ENCODE measurements at places on chromosomes 5 and 9.

DNA sequence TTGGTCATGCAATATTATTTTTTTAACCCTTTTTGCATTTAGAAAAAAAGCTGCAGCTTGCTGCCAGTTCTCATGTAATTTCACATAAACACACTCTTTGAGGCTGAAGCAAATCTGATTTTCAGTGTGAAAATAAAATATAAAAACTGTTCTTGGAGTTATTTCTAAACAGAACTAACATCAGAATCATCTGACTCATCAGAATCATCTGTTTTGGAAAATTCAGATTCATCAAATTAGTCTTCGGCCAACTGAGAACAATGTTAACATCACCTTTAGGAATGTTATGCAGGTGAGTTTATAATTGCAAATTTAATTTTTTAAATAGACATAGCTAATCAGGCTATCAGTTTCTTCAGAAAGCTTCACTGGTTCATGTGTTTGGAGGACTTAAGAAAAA is 45.3 kb downstream of the ZCCHC7 start:
- DNase-seq: no peak

DNA sequence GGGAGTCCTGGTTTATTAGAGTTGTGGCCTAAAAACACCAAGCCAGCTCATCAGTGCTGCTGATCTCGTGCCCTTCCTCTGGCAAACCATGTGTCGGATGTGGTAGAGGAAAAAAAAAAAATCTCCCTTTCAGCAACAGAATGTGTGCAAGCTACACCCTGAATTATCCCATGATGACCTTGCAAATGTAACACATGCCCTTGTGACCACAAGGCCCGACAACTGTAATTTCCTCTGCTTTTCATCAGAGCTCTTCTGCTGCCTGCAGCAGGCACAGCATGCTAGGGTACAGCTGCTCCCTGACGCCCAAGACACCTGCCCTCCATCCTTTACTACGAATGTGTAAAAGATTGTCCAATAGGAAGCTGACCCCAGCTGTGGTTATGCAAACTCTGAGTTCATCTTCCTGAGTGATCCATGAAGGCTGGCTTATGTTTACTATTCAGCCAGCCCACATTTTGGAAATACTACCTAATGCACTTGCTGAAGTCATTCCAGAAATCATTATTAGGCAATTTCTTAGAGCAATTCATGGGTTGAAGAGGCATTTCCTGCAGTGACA is 14.6 kb upstream of the BNC2 start:
- DNase-seq: peak; percentile 26

DNA sequence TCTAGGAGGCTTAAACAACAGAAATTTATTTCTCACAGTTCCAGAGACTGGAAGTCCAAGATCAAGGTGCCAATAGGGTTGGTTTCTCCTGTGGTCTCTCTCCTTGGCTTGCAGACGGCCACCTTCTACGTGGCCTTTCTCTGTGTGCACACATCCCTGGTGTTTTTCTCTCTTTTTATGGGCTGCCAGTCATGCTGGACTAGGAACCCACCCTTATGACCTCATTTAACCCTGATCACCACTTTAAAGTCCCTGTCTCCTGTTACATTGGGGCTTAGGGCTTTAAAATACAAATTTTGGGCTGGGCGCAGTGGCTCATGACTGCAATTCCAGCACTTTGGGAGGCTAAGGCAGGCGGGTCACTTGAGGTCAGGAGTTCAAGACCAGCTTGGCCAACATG is 157.1 kb downstream of the TLE1 start:
- DNase-seq: no peak

GRCh38 chr5:110965773-110966581 is 105.5 kb upstream of the TSLP start:
- no peak for DNase-seq

- no peak for DNase-seq
Measured at GRCh38 chr5:104540448-104540847, 977.9 kb upstream of the NUDT12 start.

GRCh38 chr5:109601736-109602135 is 88.0 kb upstream of the MAN2A1 start:
- no peak for DNase-seq

- no peak for DNase-seq
Measured at GRCh38 chr9:30935730-30936129, 1448.7 kb upstream of the ACO1 start.

GRCh38 chr5:14202462-14202861 is 59.3 kb downstream of the TRIO start:
- DNase-seq: no peak

GRCh38 chr5:168740811-168741213 is 161.6 kb upstream of the PANK3 start:
- DNase-seq: no peak

DNA sequence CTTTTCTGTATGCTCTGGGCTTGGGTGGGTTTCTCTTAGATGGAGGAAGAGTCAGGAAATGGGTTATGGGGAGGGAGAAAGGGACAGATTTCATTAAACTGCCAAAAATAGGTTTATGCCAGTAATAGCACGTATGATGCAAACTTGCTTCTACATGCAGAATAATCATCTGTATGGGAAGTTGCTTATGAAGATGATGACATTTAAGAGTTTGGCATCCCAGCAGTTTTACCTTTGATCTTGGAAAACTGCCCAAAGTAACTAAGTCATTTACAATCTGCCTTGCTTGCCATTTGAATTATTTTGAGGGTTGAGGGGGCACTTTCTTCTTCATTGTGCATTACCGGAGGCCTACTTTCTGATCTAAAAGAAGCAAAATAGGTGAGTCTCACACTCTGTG is 282.9 kb upstream of the ANKRD55 start:
- no peak for DNase-seq

- no peak for DNase-seq
Measured at GRCh38 chr5:75510417-75510835, 1.0 kb downstream of the CERT1 start.

DNA sequence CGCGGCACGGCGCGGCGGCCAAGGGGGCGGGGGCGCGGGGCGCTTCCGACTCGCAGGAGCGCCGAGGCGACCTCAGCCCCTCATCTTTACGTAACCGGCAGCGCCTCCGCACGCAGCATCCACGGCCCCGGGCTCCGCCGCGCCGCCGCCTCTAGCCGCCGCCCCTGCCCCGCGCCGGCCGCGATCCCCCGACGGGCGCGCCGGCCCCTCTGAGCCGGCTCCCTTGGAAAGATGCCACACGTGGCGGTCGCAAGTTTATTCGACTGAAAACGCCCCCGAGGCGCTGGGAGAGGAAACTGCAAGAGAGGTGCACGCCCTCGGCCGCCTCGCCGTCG is 1.0 kb downstream of the KLF9 start:
- DNase-seq: no peak

DNA sequence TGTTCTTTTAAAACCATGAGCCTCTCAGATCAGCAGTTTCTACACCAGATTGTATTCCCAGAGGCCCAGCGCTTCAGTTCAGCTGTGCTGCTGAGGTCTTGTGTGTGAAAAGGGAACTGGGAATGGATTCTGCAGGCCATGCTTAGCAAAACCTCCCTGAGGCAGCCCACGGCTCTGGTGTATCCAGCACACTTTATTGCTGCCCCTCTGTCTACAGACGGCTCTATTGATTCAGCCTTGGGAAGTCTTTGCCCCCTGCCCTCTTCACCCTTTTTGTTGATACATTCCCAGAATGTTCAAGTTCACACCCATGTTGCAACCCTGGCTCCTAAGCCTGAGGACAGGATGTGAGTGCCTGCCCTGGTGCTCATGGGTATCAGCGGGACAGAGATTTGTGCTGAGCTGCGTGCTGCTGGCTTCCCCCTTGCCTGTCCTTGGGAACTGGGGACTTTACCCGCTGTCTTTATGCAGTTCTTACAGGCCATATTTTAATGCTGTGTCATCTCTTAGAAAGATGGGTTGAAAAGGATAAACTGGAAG is 37.3 kb downstream of the ARHGAP26 start:
- DNase-seq: no peak

DNA sequence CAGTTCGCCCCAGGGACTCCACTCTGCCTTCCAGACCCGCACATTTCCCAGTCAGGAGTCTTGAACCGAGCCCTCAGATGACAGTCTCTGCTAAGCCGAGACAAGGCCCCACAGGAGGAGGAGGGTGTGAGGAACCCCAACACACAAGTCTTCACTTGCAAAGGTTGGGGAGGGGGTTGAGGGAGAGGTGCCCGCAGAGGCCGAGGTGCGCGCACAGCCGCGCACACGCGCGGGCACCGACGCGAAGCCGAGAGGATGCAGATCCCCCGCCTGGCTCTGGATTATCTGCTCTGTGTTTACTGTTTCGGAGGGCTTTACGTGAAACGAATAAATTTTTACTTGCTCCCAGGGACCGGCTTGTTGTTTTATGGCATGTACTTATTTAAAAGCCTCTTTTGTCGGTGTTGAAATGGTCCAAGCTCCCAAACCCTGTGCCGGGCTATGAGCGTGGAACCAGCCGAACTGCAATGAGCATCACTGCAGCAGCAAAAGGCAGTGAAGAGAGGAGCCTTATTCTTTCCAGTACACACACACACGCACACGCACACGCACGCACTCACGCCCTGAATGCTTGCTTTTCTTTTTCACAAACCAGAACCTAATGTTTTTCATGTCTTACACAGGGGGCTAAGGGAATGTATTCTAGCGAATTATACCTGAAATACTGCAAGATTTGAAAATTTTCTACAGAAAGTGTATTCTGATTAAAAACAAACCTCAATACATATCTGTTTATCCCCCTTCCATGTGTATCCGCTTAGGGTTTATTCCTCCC is 297.7 kb downstream of the PARP8 start:
- no peak for DNase-seq

DNA sequence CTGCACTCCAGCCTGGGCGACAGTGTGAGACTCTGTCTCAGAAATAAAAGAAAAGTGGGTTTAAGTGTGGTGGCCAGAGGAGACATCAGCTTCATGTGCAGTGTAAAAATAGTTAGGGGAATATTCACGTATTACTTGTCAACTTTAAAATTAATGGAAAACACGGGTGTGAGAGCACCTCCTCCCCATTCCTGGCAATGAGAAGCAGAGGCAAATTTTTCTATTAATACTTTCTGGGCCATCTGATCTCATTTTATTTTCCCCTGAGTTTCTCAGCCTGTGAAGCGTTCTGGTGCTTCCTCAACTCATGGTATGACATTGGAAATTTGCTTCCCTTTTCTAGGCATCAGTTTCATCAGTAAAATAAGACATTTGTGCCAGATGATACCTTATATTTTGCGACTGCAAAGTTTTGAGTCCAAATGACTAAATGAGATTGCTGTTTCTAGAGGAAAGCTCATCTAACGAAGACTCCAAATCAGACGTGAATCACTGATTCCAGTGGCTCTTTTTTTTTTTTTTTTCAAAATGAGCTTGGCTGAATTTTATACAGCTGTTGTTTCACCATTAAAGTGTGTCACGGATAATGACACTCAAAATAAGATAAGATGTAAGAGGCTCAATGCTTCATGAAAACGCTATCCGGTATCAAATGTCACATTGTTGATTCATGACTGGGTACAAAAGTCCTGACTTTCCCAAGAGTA is 104.6 kb downstream of the MSX2 start:
- DNase-seq: no peak

DNA sequence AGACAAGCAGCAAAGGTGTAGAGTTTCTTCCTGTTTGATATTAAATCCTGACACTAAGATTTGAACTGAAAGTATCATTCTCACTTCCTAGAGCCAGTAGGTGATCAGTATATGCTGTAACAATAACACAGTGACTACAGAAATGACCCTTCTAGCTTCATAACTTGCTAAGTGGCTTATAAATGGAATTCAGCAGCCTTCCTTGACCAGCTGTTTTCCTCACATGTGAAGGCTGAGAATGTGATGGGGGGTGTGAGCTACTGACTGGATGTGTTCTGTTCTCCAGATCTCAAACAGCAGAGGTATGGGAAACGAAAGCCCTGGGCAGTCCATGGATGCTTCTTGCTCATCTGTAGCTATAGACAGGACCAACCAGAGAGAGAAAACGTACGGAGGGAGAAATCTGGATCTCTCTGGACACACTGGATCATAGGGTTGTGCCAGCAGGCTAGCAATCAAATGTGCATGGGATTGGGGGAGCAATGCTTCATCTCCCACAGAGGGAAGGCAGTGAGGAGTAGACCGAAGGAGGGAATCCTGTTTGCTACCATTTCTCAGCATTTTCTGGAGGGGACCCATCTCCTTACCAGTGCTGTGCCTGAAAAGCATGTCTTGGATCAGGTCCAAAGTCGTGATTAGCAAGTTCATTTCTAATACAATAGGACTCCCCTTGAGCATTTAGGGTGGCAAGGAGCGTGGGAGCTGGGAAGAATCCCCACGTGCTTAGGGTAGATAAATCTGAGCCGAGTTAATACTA is 39.4 kb downstream of the TNFAIP8 start:
- no peak for DNase-seq

DNA sequence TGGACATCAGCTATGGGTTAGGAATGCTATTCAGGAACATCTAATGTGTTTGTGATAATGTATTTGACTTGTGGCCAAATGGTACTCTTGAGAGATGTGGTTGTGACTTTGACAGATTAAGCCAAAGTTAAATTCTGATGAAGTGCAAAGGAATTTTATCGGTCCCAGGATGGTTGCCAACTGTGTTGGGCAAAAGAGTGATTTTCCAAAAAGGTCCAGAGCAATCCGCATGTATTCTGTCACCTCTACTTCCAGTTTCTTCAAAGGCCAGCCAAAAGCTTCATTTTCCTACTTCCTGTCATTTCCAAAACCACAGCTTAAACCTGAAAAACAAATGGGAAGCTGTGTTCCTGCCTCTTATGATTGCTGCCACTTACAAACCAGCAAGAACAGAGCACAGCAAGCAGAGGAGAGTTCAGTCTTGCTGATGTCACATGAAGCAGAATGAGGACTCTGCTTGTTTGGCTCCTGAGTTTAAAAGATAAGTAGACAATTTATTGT is 59.8 kb downstream of the MARCHF3 start:
- DNase-seq: no peak

DNA sequence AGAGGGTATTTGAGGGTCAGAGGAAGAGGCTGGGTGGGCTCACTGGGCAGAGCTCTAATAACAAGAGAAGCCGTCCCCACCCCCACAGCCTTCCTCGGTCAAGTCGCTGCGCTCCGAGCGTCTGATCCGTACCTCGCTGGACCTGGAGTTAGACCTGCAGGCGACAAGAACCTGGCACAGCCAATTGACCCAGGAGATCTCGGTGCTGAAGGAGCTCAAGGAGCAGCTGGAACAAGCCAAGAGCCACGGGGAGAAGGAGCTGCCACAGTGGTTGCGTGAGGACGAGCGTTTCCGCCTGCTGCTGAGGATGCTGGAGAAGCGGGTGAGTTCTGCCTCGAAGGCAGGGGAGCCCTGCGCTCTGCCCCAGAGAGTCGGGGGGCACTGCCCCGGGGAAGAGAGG is 21.6 kb upstream of the RARS1 start:
- no peak for DNase-seq

DNA sequence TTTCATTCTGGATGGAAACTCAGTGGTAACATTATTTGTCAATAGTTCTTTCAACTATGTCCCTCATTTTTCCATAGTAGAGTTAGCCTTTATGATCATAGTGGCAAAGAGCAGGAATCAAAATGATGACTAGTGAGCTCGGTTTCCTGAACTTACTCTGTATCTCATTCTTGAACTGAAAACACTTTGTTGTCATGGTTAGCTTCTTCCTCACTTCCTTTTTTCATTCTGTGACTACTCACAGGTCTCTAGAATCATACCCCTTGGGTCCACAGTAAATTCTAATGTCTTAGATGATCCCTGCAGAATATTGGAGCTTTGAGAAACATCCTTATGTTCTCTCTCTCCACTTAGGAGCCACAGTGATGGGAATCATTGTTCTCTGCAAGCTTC is 29.4 kb upstream of the RECK start:
- DNase-seq: no peak

GRCh38 chr9:137281345-137282116 is 4.0 kb downstream of the TOR4A start:
- no peak for DNase-seq
